ENCODE measurements at places on chromosomes 2 and 18. TPM values are rescaled to one million over a fixed set of nuclear protein-coding genes. Genes with fewer than 3 reads are reported as not detected.

GRCh38 chr18:27378431-27379095, 193.5 kb upstream of the CHST9 start:
- DNase-seq: no peak

DNA sequence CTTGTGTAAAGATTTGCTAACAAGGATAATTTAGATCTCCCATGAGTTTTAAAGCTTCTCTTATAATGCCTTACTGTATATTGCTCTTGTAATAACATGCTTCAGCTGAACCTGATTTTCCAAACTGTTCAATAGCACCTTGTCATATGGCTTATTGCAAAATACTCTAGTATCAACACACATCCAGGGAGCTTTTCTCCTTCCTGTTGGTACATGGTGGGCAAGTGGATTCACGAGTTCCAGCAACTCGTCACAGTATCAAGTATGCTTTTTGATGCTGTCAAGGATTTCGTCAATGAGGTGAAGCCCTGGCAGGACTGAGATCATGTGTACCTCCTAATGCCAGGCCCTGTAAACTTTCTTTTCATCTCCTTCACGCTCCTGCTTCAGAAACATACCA, 59.5 kb upstream of the ITPRID2 start:
- no peak for DNase-seq

GRCh38 chr2:65364986-65365733, 67.2 kb downstream of the SPRED2 start:
- no peak for DNase-seq

- DNase-seq: no peak
These were observed 182.6 kb upstream of the CHAC2 start for GRCh38 chr2:53584986-53585385.

Gene SIX3
- not detected for polyA plus RNA-seq

Gene FBXO15
- polyA plus RNA-seq: 2.6 TPM
